ENCODE measurements at places on chromosomes 11 and 22.
A peak's percentile ranks its signal among the peaks of the same experiment; 100 is the strongest.

DNA sequence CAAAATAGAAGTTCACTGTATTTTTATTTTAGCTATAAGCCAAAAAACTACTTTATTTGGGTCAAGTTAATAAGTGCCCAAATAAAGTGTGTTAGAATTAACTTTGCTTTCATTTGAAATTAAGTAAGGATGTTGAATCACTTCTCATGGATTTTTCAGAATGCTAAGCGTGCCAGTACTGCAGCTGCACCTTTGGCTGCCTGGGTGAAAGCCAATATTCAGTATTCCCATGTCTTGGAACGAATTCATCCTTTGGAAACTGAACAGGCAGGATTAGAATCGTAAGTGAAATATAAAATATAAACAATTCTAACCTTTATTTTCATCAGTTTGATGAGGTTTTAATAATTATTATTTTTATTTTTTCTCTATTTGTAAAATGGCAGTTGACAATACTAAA, 113.6 kb downstream of the DYNC2H1 start:
- no peak for DNase-seq

GRCh38 chr22:45549762-45550378, 47.2 kb downstream of the FBLN1 start:
- no peak for DNase-seq

DNA sequence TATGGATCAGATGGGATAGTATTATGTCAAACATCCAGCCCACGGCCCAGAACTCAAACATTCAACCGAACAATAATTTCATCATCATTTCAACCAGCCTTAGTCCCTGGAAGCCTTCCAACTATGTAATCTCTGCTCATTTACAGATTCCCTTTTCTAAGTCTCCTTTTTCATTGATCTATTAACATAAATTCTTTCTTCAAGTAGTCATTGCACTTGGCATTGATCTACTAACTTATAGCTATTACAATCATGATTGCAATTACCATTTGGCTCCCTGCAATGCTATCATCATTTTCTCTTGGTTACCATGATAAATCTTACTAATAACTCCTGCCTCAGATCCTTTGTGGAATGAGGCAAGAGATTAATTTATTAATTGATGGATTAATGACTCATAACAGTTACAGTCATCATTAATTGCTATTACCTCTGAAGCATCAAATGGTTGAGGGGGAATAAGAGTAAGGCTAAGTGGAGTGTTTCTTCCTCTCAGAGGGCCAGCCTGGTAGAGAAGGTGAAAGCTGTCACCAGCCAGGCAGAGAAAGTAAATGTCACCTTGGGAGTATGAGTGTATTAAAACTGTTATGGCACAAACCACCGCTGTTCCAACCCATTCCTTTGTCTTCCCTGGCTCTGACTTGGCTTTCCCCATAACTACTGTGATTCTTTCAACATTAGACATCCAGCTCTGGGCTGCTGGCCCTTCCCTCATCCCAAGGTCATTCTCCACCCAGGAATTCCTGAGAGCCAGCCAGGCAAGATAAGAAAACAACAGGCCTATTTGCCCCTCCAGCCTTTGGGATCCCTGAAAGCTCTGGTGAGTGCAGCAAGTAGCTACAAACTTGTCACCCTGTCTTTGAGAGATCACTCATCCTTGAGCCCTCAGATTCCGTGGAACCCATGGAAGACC, 174.7 kb downstream of the RRAS2 start:
- DNase-seq: peak; percentile 56

DNA sequence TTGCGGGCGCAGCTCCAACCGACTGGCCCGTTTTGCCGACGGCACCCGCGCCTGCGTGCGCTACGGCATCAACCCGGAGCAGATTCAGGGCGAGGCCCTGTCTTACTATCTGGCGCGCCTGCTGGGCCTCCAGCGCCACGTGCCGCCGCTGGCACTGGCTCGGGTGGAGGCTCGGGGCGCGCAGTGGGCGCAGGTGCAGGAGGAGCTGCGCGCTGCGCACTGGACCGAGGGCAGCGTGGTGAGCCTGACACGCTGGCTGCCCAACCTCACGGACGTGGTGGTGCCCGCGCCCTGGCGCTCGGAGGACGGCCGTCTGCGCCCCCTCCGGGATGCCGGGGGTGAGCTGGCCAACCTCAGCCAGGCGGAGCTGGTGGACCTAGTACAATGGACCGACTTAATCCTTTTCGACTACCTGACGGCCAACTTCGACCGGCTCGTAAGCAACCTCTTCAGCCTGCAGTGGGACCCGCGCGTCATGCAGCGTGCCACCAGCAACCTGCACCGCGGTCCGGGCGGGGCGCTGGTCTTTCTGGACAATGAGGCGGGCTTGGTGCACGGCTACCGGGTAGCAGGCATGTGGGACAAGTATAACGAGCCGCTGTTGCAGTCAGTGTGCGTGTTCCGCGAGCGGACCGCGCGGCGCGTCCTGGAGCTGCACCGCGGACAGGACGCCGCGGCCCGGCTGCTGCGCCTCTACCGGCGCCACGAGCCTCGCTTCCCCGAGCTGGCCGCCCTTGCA, 1.0 kb downstream of the FJX1 start:
- DNase-seq: peak; percentile 77

- no peak for DNase-seq
These were observed 502.1 kb upstream of the B3GAT1 start for GRCh38 chr11:134913999-134914590.

DNA sequence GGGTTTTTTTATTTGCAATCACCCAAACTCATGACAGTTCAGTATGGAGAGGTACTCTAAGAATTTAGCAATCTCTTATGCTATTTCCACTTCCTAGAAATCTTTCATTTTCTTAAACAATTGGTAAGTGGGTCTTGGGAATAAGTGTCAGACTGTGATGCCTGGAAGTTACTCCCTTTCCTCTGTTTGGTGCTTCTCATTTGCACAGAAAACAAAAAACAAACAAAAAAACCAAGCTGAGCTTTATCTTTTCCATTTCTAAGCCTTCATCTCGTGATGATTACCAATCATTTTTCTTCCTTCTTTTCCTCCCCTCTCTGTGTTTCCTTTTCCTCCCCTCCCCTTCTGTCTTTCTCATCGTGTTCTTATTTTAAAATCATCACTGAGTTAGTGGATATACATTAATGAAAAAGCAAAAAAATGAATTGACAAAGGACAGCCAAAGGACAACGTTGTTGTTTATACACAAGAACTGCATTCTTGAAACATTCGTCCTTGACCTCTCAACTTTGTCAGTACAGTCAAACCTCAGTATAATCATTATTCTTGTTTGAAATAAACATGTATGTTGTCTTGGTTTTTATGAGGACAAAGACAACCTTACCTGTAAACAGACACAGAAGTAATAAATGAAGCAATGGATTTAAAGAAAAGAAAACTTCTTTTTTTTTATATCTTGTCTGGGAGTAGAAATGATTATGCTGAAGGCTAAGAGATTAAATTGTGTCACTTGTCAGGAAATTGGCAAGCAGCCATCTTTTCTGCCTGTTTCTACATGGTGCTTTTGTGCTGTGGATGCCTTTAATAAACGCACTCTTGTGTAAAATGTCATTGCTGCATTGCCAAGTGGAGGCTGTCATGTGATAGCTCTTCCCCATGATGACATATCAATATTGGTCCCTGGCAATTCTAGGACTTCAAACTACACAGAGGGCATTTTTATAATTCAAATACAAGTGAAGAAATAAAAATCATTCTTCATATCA, 803.2 kb upstream of the CCDC90B start:
- no peak for DNase-seq

- DNase-seq: no peak
These were observed 2.1 kb downstream of the FADD start for GRCh38 chr11:70205049-70205725.

- no peak for DNase-seq
These were observed 840 bp downstream of the SEZ6L start for GRCh38 chr22:26170112-26170492.

GRCh38 chr22:26259510-26259909, 90.2 kb downstream of the SEZ6L start:
- DNase-seq: peak; percentile 77

DNA sequence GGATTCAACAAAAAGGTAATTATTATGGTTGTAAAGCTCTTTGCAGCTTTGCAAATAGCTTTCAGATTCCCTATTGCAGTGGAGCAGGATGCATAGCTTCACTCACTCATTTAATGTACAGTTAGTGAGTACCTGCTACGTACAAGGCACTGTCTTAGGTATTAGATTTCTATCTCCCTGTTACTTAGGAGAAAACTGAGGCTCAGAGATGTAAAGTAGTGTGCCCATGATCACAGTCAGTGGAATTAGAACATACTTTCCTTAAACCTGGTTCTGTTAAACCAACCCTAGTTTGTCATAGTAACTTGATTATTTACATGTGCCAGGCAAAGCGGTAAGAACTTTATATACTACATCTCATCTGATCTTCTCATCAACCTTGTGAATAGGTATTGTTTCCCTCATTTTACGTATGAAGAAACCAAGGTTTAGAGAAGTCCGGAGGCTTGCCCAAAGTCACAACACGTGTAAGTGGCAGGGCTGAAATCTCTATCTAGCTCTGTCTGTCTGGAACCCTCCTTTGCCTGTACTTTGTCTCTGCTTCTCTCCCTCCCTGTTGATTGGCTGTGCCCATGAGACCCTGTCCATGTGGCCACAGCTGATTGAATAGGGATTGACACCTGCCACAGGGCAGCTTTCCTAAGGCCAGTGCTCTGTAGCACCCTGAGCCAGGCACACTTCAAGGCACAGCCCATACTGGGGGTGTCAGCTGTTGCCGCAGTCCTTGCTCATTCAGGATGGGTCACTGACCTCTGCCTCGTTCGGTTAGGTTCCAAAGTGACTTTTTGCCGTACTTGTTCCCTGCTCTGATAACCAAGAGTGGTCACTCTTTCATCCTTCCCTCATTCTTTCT, 63.8 kb upstream of the PRSS23 start:
- no peak for DNase-seq

GRCh38 chr22:40720538-40721256, 41.4 kb downstream of the MCHR1 start:
- no peak for DNase-seq

- DNase-seq: no peak
These were observed 13.5 kb downstream of the KCNQ1 start for GRCh38 chr11:2458321-2458720.

GRCh38 chr11:3000032-3000961, 8.2 kb upstream of the NAP1L4 start:
- no peak for DNase-seq

GRCh38 chr11:68934321-68934645, 30.6 kb downstream of the IGHMBP2 start:
- peak; percentile 41 for DNase-seq

DNA sequence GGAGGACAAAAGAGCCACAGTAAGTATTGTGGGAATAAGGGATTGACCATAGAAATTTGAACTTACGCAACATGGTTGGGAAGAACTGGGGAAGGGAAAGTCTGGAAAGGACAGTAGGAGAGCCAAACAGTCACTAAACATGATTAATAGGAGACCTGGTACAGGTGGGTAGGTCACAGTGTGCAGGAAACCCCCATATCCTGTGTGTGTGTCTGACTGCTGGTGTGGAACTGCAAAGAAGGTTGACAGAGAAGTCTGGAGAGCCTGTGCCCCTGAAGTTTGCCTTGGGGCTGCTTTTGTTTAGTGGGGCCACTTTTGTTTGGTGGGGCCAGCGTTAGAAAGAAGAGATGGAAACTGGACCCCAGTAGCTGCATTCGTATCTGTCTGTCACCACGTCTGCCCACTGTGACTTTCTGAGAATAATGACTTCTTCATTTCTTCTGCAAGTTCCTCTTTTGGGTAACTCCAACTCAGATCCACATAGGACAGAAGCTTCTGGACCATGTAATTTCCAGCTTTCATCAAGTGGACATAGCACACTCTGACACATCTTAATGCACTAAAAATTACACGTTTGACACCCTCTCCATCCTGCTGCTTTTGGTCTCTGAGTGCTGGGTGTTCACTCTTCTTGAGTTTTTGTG, 126.8 kb upstream of the RAG2 start:
- no peak for DNase-seq

- no peak for DNase-seq
These were observed 3.0 kb upstream of the APOA4 start for GRCh38 chr11:116825854-116826750.

DNA sequence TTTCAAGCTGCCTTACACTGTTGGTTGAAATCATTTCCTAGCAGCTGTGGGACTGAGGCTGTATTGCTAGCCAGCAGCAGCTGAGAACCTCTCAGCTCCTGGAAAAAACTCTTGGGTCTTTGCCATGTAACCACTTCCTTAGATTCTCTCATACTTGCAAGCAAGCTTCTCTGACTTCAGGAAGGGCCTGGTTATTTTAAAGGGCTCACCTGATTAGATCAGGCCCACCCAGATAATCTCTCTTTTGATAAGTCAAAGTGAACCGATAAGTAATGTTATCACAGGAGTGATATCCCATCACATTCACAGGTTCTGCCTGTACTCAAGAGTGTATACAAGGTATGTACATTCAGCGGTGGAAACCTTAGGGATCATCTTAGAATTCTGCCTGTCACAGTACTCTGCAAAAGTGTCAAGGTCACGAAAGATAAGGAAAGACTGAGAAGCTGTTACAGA, 7.4 kb upstream of the CLPB start:
- no peak for DNase-seq

DNA sequence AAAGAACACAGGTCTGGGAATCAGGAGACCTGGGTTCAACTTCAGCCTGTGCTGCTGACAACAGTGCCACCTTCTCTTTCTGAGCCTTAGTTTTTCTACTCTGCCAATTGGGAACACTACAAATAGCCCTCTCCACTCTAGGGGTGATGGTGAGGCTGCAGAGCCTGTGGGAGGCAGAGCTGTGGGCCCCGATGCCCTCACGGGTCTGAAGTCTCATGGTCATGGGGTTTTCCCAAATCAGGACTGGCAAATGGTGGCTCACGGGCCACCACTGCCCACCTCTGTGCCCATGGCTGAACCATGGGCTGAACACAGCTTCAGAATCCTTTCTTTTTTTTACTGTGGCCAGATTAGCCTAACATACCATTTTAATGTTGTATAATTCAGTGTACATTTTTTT, 19.8 kb downstream of the SYNGR1 start:
- no peak for DNase-seq

- no peak for DNase-seq
These were observed 712 bp downstream of the UPK3A start for GRCh38 chr22:45285263-45286058.

DNA sequence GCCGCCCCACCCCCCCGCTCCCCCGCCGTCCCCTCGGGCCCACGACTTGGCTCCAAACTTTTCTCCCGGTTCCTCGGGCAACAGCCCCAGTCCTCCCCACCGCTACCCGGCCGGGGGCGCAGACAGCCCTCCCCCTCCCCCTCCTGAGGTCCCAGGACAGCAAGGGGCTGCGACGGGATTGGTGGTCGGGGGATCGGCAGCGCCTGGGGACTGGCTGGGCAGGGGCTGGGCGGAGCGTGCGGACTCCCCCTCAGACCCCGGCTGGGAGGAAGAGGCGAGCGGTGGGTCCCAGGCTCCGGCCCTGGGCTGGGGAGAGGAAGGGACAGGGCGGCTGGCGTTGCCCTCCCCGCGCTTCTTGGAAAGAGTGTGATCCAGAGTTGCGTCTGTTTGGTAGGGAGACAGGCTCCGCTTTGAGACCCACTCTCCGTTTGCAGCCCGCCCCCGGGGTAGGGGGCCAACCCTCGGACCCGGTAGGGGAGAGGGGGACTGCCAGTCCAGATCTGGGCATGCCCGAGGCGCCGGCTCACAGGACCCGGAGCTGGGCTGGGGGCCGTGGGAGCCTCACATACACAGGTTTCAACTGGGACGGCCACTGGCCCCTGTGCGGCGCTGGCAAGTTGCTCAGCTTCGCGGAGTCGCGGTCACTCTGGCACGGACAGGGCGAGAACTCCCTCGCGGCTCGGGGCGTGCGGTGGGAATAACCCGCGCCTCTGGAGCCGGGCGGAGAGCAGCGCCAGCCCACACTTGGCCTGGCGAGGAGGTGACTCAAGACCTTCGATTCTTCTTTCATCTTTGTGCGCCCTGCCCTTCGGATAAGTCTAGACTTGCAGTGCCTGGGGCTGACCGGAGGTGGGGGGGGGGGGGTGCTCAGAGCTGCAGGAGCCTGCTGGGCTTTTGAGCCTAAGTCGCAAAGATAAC, 999 bp downstream of the TSKU start:
- peak; percentile 98 for DNase-seq
